ENCODE measurements at places on chromosomes 3 and 15.

DNA sequence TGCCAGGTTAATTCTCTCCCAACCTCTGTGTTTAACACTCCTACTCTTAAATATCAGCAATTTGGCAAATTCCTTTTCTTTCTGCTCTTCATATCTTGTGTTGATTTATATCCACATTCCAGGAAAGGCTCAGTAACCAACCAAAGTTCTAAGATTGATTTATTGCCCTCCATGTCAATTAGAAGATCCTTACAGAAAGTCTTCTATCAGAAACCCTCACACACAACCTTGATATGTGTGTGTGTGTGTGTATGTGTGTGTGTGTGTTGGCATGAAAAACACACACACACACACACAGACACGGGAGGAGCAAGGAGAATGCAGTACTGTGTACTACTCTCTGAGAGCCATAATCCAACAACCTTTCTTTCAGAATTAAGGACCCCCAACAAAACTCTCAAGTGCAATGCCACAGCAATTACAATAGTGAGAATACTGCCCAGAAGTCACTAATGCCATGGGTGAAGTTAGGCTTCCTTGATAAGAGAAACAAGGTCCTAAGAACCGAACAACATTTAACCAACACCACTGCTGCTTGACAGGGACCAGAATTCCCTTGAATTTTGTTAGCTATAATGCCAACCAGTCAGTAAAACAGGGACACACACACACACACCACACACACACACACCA lies 1.1 kb downstream of the LSAMP start:
- DNase-seq, result no peak

DNA sequence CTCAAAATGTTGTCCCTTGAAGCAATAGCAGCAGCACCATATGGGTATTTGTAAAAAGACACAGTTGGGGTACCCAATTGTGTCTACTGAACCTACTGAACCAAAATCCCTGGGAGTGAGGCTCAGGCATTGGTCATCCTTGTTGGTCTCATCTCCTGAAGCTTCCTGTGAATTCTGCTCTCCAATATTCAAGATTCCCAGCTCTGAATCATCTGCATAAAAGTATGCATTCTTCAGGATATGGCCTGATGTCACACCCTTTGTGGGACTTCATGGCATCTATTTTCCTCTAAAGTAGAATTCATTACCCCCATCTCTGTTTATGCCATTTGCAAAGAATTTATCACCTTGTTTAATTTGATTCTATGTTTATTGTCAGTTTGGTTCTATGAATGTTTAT lies 13.3 kb upstream of the PTX3 start:
- no peak for DNase-seq

- no peak for DNase-seq
These were observed 89.8 kb upstream of the FNDC3B start for GRCh38 chr3:171949554-171949953.

DNA sequence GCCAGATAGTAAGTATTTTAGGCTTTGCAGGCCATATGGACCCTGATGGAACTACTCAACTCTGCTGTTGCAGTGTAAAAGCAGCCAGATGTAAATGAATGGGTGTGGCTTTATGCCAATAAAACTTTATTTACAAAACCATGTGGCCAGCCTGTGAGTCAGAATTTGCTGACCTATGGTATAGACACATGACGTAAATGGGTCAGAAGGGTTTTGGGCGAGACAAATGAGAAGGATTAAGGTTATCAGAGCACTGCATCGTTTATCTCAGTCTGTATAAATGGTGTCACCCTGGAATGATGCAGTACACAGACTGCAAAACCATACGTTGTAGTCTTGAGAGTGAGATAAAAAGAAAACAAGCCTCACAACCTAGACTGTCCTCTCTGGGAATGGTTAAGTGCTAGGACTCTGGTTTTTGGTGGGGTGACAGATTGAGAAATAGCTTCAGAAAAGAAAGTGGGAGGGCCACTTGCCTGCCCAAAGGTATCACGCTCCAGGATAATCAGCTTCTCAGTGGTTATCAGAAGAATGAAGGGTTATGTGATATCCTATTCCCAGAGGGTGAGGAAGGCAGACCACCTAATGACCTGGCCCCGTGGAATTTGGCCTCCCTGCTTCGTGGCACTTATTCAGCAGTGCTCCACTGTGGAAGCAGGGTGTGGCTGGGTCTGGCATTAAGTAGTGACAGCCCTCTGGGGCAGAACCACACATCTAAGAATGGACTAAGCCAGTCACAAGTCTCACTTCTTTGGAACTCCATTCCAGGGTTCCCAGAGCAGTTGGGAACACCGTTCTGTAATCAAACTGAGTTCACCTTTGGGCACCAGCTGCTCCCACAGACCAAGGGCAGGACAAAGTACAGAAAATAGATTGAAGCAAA lies 46.1 kb downstream of the ABHD5 start:
- DNase-seq, result no peak

DNA sequence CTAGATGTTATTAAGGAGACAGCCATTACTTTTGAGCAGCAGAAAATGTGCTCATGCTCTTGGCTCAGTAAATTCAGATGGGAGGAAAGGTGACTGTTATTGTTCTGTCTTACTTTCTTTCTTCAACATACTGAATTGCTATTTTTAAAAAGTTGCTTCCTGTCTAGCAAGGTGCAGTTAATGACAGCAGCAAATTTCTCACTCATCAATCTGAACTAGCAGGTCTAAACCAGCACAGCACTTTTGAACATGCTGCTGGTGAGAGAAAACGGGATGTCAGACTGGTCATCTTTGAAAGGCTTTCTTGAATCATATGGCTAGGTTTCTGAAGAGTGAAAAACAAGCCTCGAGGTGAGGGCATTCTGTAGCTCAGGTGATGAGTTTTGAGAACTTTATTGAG lies 384.7 kb downstream of the MFSD1 start:
- DNase-seq, result no peak

GRCh38 chr3:72375237-72376076 lies 472.8 kb downstream of the SHQ1 start:
- no peak for DNase-seq

GRCh38 chr15:89740137-89740536 lies 10.9 kb downstream of the MESP1 start:
- peak; percentile 44 for DNase-seq

DNA sequence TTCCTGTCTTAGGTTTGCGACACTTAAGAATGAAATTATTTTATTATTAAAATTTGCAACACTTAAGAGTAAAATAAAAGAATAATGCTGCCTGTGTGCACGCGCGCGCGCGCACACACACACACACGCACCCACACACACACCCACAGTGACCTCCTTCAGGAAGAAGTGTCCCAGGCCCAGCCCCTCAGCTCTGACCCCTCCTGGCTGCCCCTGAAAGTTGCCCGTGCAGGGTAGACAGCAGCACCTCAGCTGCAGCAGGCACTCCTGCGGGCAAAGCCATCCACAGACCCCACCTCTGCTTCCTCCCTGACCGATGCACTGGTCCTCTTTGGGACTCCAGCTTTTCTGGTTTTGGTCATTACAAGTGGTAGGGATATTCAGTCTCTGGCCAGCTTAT lies 478.2 kb downstream of the NTRK3 start:
- no peak for DNase-seq
